ENCODE measurements at places on chromosomes 2 and 18.

- no peak for DNase-seq
Observed at GRCh38 chr2:233332125-233332524, 22.2 kb upstream of the DGKD start.

- DNase-seq: no peak
Observed at GRCh38 chr2:20128506-20129330, 77.3 kb upstream of the LAPTM4A start.

- no peak for DNase-seq
Observed at GRCh38 chr2:179675435-179675834, 186.0 kb downstream of the ZNF385B start.

DNA sequence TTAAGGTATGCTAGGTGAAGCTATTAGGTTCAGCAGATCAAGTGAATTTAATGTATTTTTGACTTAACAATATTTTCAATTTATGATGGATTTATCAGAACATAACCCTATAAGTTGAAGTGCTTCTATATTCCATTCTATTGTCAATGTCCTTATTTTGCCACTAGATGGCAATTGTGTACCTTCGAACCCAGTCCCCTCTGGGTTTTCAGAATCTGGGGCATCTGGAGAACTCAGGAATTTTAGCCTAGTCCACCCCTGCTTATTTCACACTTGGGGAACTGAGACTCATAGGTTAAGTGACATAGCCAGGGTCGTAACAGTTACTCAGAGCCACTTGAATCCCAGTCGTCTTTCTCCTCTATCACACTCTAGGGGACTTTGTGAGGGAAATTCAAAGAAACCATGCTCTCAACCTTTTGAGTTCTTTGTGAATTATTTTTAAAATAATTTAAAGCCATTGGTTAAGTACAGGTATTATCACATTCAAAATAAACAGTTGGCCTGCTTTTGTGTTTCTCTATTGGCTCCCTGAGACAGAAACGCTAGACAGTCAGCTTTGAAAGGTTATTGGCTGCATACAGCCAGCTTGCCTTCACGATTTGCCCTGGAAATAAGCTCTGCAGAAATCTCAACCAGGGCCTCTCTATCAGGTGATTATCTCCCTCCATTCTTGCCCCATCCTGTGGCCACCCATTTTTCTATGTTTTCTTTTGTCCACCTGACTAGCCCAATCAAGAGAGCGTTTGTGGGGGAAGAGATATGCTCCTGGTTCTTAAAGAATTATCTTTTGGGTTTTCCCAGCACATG is 145.0 kb downstream of the TTC27 start:
- no peak for DNase-seq

- no peak for DNase-seq
Observed at GRCh38 chr2:209331291-209331844, 92.5 kb upstream of the MAP2 start.

DNA sequence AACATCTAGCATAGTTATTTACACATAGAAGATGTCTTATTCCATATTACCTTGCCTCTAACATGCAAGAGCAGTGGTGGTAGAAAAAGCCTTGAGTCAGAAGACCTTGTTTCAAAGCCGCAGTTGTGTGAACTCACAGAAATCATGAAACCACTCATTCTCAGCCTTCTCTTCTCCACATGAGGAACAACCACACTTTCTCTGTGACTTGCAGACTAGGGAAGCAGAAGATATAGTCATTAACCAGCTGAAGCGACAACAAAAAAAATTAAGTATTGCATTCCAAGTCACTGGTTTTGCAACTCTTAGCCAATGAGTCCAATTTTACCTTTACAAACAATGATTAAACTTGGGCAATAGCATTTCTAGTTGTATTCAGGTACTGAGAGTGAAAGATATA is 19.0 kb downstream of the TWSG1 start:
- DNase-seq: no peak

DNA sequence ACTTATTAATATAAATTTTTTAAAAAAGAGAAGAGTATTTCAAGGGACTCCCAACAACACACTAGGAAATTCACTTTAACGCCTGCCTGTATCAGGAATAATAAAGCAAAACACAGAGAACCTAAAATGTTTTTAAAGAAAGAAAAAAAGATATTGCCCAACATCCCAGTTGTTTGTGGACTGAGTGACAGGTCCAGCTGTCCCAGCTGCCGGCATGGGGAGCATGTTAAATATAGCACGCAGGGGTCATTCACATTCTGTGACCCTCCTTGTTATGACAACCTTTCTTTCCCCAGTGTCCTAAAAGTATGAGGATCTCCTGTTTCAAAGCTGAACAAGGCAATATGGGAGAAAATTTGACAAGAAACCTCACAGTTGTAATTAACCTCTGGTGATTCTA is 4.4 kb downstream of the KLHL41 start:
- DNase-seq: no peak

GRCh38 chr2:102951249-102951648 is 189.4 kb downstream of the TMEM182 start:
- DNase-seq: no peak

GRCh38 chr2:215970425-215970824 is 42.9 kb downstream of the MREG start:
- no peak for DNase-seq
